ENCODE measurements at places on chromosomes 5 and 9.

GRCh38 chr9:115058684-115059315, 59.2 kb downstream of the TNC start:
- DNase-seq = peak; percentile 63

DNA sequence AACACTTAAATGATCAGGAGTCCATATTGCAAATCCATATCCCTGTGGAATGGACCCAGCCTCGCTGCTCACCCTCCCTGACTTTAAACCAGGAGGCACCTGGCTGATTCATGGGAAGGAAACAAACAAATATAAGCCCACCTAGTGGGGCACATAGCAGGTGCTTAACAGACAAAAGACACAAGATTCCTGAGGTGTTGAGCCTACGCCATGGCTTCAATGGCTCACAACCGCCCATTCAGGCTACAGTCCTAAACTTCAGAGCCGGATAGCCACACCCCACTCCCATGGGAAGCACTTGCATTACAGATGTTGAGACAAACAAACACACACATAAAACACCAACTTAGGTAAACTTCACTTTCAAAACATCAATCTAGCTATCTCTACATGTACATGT, 359.9 kb downstream of the ICE1 start:
- DNase-seq = no peak

DNA sequence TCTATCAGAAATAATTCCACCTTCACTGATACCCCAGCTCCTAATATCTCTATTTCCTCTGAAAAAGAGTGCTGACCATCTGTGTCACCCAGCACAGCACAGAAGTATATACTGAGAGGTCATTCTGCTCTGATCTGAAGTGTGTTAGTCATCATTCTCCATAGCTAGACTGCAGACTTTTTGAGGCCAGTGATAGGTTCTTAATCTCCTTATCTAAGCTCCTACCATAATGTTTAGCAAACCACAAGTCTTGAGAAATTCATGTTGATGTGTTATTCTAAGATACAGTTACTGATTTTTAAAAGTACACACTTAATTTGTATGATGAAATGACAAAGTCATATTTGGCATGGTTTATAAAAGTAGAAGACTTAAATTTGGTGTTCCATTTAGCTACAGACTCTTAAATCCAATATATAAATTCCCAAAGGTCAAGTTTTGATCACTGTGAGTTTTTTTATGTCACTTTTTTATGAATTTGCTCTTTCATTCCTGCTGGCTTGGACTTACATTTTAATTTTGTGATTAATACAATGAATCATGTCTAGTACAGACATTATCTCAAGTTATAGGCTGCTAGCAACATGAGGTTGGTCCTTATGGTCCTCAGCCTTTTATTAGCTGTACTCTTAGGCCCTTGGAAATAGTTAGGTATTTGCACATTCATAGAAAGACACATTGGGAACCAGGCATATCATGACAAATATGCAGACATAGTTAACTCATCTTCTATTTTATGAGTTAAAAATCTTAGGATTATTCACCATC, 380.8 kb downstream of the EBF1 start:
- DNase-seq = no peak

GRCh38 chr5:137739737-137740136, 3.8 kb upstream of the KLHL3 start:
- no peak for DNase-seq

- no peak for DNase-seq
Observed at GRCh38 chr5:174844971-174845370, 120.6 kb downstream of the MSX2 start.
